Activated CD4-positive, CD25-positive, alpha-beta regulatory T cell treated with anti-CD3 and anti-CD28 coated beads, Interleukin-2, amount 50 U/mL, for 16 hours (primary cell): ENCODE measurements at places on chromosomes 5 and 9.

DNA sequence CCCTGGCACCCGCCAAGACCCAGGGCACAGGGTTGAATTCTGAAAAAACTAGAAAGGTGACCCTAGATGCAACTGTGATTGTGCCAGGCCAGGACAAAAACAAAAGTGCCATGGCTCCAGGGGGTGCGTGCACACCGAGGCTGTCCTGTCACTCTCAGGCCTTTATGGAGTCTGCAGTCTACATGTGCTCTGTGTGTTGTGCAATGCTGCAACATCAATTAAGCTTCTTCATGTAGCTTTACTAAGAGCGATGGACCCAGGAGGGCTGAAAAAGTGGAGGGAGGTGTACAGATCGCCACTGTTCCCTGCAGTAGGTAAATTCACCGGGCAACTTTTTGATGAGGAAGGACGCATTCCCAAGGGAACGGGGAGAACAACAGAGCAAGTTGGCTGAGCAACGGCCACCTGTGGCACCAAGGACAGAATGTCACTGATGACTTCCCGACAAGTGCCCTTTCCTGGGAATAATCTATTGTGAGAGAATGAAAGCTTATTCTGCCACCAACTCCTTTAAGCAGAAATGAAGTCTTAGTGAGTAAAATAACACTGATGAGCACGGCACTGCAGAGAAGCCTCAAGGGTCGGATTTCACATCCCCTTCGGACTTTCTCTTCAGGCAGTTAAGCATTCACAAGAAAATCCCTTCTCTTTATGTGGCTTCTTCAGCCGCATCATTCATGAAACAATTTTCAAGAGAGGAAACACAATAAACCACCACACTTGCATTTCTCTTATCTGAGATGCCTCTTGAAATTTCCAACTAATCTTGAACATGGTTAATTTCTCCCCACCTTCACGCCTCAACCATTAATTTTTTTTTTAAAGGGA lies 149.6 kb downstream of the DROSHA start:
- no peak for DNase-seq

DNA sequence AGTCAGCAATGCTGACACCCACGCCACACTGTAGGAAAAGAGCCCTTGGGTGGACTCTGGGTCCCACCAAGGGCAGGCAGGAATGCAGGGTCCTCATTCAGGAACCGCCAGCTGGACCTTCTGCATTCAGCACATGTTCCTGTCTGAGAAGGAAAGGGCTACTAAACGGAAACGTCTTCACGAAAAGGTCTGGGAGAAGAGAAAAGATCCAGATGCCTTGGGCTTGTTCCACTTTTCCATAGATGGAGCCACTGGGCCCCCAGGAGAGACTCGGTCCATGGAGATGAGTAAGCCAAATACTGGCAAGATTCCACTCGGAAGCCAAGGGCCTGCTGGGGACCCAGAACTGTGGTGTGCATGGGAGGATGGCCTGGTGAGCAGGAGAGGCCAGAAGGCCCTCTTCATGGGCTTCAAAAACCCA lies 38.4 kb downstream of the LHFPL2 start:
- DNase-seq, result no peak

GRCh38 chr9:13863112-13863511 lies 450.8 kb downstream of the NFIB start:
- DNase-seq, result no peak

GRCh38 chr5:178330791-178331404 lies 98.3 kb upstream of the PHYKPL start:
- no peak for DNase-seq

DNA sequence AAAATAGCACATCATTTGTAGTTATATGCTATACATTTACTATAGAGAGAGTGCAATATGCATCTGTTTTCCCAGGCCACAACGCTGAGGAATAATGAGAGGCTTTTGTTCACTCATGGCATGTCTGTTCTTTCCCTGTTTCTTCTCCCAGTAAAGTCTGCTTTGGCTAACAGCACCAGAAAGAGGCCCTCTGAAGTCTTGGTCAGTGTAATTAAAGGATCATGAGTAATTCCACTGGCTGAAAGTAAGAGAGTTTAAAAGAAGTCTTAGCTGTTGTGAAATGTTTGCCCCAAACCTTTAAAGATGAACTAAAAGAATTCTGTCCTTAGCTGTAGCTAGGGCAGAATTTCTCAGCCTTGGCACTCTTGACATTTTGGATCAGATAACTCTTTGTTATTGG lies 228.8 kb downstream of the TLE4 start:
- DNase-seq, result no peak

- no peak for DNase-seq
Measured at GRCh38 chr5:116145416-116145815, 60.6 kb downstream of the COMMD10 start.

DNA sequence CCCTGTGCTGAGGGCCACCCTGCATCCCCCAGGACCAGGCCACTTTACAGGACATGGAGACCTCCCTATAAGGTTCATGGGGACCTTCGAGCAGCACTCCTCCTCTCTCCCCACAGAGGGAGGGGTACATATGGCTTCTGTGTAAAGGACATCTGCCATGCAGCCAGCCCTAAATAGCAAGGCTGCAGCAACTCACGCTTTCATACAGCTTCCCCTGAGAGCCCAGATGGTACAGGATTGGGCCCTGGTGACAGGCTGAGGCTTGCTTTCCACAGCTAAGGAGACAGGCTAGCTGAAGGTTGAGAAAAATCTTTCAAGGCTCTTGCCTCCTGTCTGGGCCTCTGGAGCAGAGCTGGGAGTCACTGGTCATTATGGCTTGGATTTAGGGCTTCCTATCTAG lies 147.0 kb upstream of the ZNF366 start:
- no peak for DNase-seq

DNA sequence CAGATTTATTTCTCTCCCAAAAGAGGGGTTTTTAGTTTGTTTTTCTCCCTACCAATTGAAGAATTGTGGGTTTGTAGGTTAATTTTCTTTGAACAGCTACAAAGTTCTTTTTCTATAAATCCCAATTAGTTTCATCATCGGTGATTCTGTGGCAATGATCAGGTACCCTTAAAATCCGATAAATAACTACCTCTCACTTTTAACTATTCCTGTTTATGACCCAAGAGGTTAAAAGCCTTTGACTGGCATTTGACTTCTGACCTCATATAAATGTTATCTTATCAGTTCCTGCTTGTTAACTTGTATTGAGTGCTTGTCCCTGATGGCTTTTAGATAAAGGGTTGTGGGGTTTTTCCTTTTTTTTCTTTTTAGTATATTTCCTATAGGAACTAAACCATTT lies 124.4 kb upstream of the TMEM161B start:
- DNase-seq, result no peak

- DNase-seq, result no peak
Measured at GRCh38 chr9:117073071-117073470, 341.8 kb downstream of the ASTN2 start.

DNA sequence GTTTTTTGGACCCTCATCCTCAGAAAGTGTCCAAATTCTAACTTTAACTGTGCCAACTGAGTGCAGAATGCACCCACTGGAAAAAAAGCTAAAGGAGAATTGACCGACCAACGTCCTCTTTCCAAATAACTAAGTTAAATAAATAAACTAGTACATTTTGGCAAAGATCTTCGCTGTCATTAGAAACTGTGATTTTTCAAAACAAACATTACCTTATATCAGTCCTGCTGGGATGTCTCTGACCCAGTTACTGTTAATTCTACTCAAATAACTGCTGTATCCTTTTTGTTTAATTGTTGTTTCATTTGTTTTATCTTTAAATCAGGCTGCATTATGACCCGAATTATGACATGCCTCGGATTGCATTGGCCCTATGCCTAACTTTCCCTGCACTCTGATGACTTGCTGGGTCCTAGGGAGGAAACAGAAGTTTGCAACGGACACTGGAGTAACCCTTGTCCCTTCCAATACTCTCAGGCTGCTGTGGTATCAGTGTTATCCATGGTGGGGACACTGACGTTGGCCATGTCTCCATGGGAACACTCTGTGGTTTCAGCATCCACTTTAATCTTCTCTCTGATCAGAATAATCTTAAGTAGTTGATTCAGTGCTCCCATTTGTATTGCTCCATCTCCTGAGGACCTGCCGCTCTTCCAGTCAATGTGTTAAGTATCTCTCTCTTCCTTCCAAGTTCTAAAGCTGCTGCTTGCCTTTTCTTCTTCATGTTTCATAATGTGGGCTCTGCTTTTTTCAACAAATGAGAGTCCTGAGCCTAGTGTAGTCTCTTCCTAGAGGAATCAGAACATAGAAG lies 11.1 kb upstream of the IFNA5 start:
- DNase-seq, result no peak

DNA sequence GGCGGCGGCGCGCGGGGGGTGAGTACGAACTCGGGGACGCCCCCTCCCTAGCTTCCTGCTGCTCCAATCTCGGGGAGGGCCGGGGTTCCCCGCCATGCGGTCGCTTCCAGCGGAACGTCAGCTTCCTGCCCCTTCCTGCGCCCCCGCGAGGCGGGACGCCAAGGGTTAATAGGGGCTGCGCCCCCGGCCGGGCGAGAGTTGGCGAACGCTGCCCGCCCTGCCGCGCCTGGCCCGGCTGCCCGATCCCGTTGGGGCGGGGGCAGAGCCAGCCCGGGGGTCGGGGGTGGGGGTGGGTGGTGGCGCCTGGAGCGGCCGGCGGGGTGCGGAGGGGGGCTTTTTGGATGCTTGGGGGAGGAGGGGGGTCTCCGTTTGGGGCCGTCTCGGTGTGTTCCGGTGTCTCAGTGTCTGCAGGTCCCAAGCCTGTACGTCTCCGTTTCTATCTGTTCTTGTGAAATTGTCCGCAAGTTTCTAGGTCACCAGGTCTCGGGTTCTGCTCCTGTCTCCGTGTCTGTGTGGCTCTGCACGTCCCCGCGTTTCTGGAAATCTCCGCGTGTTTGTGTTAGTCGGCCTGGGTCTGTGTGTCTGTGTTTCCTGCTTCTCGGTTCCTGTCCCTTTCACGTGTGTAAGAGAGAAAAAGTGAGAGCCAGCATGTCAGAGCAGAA lies 789 bp downstream of the COL27A1 start:
- no peak for DNase-seq

DNA sequence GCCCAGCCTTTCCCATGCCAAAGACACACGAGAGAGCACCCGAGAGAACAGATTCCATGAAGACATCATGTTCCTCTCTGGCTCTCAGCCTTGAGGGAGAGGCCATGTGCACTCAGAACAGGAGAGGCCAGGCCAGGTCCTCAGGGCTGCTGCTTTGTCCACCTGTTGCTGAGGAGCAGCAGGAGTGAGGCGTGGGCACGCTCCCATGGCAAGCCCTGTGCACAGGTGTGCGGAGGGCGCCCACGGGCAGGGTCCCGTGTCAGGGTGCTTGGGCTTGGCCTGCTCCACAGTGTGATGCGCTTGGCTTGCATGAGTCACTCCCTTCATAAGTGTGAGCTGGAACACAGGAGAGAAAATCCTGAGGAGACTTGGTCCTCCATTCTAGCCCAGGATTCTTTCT lies 27.4 kb downstream of the ZNF354A start:
- no peak for DNase-seq

GRCh38 chr5:102760815-102761214 lies 5.7 kb downstream of the PAM start:
- no peak for DNase-seq

DNA sequence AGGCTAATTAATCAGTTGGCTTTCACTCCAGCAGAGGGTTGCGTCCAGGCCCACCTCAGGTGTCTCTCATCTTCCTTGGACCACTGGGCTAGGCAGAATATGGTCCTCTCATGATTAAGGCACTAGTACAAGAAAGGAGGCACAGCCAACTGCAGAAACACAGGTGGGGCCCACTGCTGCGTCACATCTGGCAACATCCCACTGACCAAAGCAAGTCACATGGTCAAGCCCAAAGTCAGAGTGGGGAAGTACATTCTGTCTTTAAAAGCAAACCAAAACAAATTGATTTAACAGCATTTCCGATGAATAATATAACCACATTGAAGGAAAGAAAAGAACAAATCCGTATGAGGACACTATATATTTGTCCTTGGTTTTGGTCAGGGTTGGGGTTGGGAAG lies 28.0 kb upstream of the UBTD2 start:
- no peak for DNase-seq

- no peak for DNase-seq
Measured at GRCh38 chr5:119239119-119239417, 116.8 kb upstream of the TNFAIP8 start.

- no peak for DNase-seq
Measured at GRCh38 chr9:21294364-21294774, 10.7 kb downstream of the IFNA5 start.

DNA sequence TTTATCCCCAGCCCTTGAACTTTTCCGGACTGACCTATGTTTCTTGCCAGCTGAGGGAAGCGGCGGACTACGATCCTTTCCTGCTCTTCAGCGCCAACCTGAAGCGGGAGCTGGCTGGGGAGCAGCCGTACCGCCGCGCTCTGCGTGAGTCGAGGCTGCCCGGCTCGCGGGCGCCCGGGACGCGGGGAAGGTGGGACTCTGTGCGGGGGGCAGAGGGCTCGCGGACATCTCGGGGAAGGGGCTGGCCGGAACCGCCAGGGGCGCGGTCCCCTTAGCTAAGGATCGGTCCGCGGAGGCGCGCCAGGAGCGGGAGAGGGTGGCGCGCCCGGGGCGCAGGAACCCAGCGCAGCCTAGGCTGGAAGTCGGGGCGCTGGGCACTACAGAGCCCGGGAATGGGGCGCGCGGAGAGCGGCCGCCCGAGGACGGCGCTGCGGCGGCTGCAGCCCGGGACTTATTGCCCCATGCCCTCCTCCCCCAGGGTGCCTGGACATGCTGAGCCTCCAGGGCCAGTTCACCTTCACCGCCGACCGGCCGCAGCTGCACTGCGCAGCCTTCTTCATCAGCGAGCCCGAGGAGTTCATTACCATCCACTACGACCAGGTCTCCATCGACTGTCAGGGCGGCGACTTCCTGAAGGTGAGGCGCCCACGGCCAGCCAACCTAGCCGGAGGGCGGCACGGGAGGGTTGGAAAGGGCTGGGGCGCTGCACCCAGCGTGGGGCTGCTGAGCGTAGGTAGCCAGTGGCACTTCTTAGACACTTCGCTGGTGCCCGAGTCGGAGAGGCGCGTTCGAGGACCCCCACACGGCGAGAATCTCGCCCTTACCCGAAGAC lies 922 bp downstream of the CRHBP start:
- DNase-seq, result no peak

DNA sequence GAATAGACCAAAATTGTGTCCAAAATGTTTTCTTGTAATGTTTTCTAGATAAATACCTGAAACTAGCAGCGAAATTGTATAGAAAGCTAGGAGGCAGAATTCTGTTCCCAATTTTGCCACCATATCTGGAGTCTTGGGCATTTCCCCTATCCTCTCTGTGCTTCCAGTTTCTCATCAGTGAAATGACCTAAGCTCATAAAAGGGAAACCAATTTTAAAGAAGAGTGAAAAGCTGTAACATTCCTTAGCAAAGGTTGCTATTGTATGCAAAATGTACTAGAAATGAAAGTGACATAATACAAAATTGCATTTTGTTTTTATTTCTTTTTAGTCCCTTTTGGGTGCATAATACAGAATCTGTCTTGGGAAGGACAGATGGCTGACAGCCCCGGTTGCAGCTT lies 36.8 kb upstream of the CAST start:
- no peak for DNase-seq

- DNase-seq, result no peak
Measured at GRCh38 chr9:99026271-99026955, 78.5 kb upstream of the TGFBR1 start.
